HFFc6 (cell line): ENCODE measurements at places on chromosomes 11 and 22.

GRCh38 chr22:49824936-49825335, 2.7 kb downstream of the BRD1 start:
- peak overlapping the region; percentile 94 for H3K27ac ChIP-seq
- H3K27me3 ChIP-seq: peaks cover 3% of the 10 kb centered on the region; the same call in 1 of the 2 replicates
- H3K4me1 ChIP-seq: peaks cover 23% of the 10 kb centered on the region
- H3K4me3 ChIP-seq: peak overlapping the region; percentile 94
- peaks cover 19% of the 10 kb centered on the region for H3K36me3 ChIP-seq

GRCh38 chr11:123261345-123262106, 66.5 kb upstream of the CLMP start:
- DNase-seq: peak; percentile 42
- peak overlapping the region; percentile 78 for H3K4me3 ChIP-seq
- peaks cover 48% of the 10 kb centered on the region for H3K4me1 ChIP-seq
- no peaks in the 10 kb centered on the region; the same call in 1 of the 2 replicates for H3K27me3 ChIP-seq
- peaks cover 12% of the 10 kb centered on the region; the same call in 1 of the 2 replicates for H3K36me3 ChIP-seq

GRCh38 chr22:24093855-24094254, 82.8 kb downstream of the CABIN1 start:
- H3K4me1 ChIP-seq: peaks cover 12% of the 10 kb centered on the region
- no peak for DNase-seq
- no peak overlapping the region for H3K4me3 ChIP-seq
- H3K27ac ChIP-seq: no peak overlapping the region
- peaks cover 1% of the 10 kb centered on the region; the same call in 1 of the 2 replicates for H3K27me3 ChIP-seq

- H3K4me1 ChIP-seq: peaks cover 27% of the 10 kb centered on the region
- no peak overlapping the region for H3K4me3 ChIP-seq
- peak overlapping the region; percentile 62; the same call in 1 of the 2 replicates for H3K27ac ChIP-seq
- H3K27me3 ChIP-seq: peaks cover 6% of the 10 kb centered on the region
- DNase-seq: peak; percentile 11
- H3K36me3 ChIP-seq: no peaks in the 10 kb centered on the region
Measured at GRCh38 chr22:20203552-20204201, 52.8 kb upstream of the CCDC188 start.

- DNase-seq: no peak
- no peak overlapping the region for H3K27ac ChIP-seq
- H3K27me3 ChIP-seq: peaks cover 14% of the 10 kb centered on the region
Measured at GRCh38 chr11:6270584-6271246, 11.1 kb downstream of the CCKBR start.

DNA sequence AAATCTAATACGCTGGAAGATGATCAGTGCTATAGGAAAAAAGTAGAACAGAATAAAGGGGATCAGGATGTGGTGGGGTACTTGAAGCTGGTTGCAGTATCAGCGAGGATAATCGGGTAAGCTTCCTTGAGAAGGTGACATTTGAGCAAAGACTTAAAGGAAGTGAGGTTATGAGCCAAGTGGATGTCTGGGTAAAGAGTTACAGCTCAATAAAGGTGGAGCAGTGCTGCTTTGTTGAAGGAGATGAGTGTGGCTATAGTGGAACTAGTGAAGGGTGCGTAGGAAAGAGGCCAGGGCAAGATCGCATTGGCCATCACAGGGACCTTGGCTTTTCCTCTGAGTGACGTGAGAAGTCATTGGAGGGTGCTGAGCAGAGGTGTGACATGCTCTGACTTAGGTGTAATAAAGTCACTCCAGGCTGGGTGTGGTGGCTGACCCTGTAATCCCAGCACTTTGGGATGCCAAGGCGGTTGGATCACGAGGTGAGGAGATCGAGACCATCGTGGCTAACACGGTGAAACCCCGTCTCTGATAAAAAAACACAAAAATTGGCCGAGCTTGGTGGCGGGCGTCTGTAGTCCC, 2.3 kb upstream of the SYVN1 start:
- DNase-seq: no peak
- peaks cover 6% of the 10 kb centered on the region for H3K27me3 ChIP-seq
- peaks cover 12% of the 10 kb centered on the region; the same call in 1 of the 2 replicates for H3K36me3 ChIP-seq
- no peak overlapping the region for H3K27ac ChIP-seq
- no peak overlapping the region for H3K4me3 ChIP-seq

GRCh38 chr11:95279921-95280868, 49.2 kb upstream of the SESN3 start:
- no peaks in the 10 kb centered on the region for H3K27me3 ChIP-seq
- H3K36me3 ChIP-seq: no peaks in the 10 kb centered on the region
- H3K4me1 ChIP-seq: no peaks in the 10 kb centered on the region
- H3K4me3 ChIP-seq: no peak overlapping the region
- no peak for DNase-seq
- H3K27ac ChIP-seq: no peak overlapping the region

- DNase-seq: no peak
- H3K27me3 ChIP-seq: no peaks in the 10 kb centered on the region
- H3K36me3 ChIP-seq: no peaks in the 10 kb centered on the region
- H3K4me3 ChIP-seq: no peak overlapping the region
Measured at GRCh38 chr11:24391167-24391566, 105.7 kb upstream of the LUZP2 start.

DNA sequence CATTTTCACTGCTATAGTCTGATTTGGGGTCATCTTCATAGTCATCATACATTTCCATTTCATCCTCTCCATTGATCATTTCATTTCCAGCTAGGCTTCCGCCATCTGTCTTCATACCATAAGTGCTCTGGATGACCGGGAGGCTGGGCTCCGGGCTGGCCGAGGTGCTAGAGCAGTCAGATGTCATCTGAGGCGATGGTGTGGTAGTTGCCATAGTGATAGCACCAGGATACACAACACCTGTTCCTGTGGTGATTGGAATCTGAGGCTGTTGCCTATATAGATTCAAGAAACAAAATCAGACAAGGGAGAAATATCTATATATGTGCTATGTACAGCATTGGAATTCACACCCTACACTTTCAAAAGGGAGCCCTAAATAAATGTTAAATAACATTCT, 383.5 kb downstream of the SOX6 start:
- H3K36me3 ChIP-seq: no peaks in the 10 kb centered on the region
- H3K4me3 ChIP-seq: no peak overlapping the region
- peaks cover 33% of the 10 kb centered on the region for H3K4me1 ChIP-seq
- H3K27me3 ChIP-seq: no peaks in the 10 kb centered on the region; the same call in 1 of the 2 replicates
- no peak for DNase-seq
- H3K27ac ChIP-seq: no peak overlapping the region

- H3K27ac ChIP-seq: no peak overlapping the region
- no peak for DNase-seq
- peaks cover 6% of the 10 kb centered on the region for H3K36me3 ChIP-seq
- no peak overlapping the region for H3K4me3 ChIP-seq
- no peaks in the 10 kb centered on the region for H3K27me3 ChIP-seq
Measured at GRCh38 chr22:40593460-40594273, 42.9 kb downstream of the MRTFA start.

- 0 out of 2 replicates have a peak overlapping the region, but pooled peaks have one; percentile 18 for H3K4me3 ChIP-seq
- H3K4me1 ChIP-seq: no peaks in the 10 kb centered on the region
- no peaks in the 10 kb centered on the region for H3K36me3 ChIP-seq
- no peak overlapping the region for H3K27ac ChIP-seq
- DNase-seq: peak; percentile 7
- H3K27me3 ChIP-seq: peaks cover 53% of the 10 kb centered on the region
Measured at GRCh38 chr11:111299101-111300026, 1.0 kb downstream of the POU2AF3 start.

DNA sequence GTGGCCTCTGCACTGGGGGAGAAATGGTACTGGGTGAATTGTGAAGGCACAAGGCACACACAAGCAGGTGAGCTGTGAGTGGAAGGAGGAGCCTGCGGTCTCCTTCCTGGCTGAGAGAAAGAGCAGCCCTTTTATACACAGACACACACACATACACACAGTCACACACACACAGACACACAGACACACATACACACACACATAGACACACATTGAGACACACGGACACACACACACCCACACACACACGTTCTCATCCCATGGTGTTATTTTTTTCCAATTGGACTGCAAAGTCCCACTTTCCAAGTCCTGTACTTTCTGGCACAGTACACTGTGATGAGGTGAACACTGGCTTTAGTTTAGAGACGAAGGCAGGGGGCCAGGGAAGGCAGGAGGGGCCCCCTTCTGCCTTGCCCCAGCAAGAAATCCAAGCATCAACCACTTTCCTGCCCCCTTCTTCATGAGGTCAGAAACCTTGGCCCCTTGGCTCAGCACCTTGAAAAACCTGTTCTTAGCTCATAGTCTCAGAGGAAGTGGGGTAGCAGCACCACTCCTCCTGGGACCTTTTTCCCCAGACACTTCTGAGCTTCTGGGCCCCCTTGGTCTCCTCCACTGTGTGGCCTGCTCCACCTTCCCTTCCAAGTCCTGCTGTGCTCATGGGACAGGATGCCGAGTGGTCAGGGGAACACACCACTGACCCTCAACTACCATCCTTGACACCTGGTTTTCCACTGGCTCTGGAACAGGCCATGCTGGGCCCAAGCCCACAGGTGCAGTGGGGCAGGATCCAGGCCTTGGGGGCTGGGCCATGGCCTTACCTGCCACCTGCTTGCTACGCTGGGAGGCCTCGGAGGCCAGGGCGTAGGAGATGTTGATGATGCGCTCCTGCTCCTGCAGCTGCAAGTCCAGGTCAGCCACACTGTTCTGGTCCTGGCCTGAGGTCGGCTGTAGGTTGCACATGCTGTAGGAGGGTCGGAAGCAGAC, 43.8 kb downstream of the C11orf58 start:
- DNase-seq: no peak
- no peak overlapping the region for H3K4me3 ChIP-seq
- H3K27ac ChIP-seq: no peak overlapping the region
- no peaks in the 10 kb centered on the region for H3K36me3 ChIP-seq
- peaks cover 2% of the 10 kb centered on the region for H3K27me3 ChIP-seq

DNA sequence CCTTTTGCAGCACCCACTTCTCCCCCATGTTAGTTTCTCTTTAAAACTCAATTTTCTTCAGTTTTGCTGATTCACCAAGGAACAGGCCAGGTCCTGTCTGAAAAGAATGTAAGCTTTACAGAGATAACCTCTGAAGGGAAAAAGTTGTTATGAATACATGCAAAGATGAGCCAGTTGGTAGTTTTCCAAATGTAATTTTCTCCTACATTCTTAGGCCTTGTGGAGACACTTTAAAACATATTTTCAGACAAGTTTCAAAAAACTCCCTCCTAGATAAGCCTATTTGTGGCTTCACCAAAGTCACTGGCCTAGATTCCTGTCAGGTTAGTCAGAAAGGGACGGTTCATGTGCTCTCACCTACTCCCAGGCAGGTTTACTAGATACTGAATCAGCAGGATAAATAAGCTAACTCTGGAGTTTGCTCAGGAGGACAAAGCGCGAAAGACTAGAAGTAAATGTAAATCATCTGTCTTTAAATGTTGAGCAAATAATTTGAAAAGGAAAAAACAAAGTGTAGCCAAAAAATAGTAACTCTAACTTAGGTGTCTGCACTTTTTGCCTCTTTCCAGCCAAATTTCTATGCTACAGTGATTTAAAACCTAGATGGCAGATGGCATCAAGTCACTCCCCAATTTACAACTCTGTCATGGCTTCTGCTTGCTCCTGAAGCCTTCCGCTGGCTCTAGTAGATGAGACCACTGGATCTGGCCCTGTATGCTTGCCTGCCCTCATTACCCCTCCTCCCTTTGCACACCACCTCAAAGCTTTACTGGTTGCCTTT, 4.9 kb upstream of the ATP6V1E1 start:
- H3K27ac ChIP-seq: peak overlapping the region; percentile 95
- peaks cover 41% of the 10 kb centered on the region for H3K4me1 ChIP-seq
- peaks cover 1% of the 10 kb centered on the region; the same call in 1 of the 2 replicates for H3K36me3 ChIP-seq
- peak overlapping the region; percentile 72 for H3K4me3 ChIP-seq

- H3K27me3 ChIP-seq: peaks cover 3% of the 10 kb centered on the region
- H3K27ac ChIP-seq: peak overlapping the region; percentile 70
- peak overlapping the region; percentile 75 for H3K4me3 ChIP-seq
- H3K36me3 ChIP-seq: peaks cover 15% of the 10 kb centered on the region
Measured at GRCh38 chr22:28141614-28142013, 222.6 kb upstream of the PITPNB start.

GRCh38 chr22:41367039-41367679, 14.6 kb upstream of the TEF start:
- peak overlapping the region; percentile 74 for H3K4me3 ChIP-seq
- H3K27me3 ChIP-seq: peaks cover 4% of the 10 kb centered on the region
- peak; percentile 82 for DNase-seq

- H3K4me1 ChIP-seq: peaks cover 15% of the 10 kb centered on the region
- H3K4me3 ChIP-seq: no peak overlapping the region
- H3K27me3 ChIP-seq: peaks cover 2% of the 10 kb centered on the region
- DNase-seq: no peak
- no peaks in the 10 kb centered on the region for H3K36me3 ChIP-seq
- no peak overlapping the region for H3K27ac ChIP-seq
Measured at GRCh38 chr11:128324531-128325141, 262.7 kb downstream of the ETS1 start.

DNA sequence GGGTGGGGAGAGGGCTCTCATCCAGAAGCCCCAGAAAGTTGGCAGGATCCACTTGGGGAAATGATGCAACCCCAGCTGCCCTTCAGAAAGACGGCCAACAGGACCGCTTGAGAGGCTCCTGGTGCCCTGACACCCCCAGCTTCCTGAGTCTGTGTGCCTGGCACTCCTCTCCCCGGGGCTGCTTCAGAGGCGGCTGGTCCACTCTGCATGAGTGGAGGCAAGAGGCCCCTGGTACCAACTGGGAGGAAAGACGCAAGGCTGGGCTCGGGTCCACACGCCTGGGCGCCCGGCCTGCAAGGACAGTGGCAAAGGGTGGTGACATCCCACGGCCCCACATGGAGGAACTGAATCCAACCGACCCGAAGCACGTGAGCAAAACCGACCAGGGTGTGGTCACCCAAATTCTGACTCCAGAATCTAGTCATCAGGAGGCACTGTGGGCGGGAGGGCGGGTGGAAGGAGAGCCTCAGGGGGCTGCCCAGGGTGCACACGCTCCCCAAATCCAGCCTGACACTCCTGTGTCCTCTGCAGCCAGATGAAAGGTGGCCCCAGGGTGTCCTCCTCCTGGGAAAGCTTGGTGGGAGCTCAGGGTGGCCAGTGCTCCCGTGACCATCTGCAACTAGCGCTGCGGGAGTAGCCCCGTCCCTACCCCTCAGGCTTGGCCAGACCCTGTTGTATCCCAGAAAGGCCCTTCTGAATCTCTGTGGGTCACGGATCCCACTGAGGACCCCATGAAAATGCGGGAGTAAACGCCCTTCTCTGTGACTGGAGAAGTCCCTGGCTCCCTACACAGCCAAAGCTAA, 3.7 kb downstream of the RNH1 start:
- peak overlapping the region; percentile 80 for H3K27ac ChIP-seq
- peaks cover 5% of the 10 kb centered on the region for H3K36me3 ChIP-seq
- H3K27me3 ChIP-seq: peaks cover 13% of the 10 kb centered on the region
- peaks cover 30% of the 10 kb centered on the region for H3K4me1 ChIP-seq
- no peak for DNase-seq

GRCh38 chr11:93905384-93905783, 55.0 kb upstream of the VSTM5 start:
- H3K27me3 ChIP-seq: peaks cover 2% of the 10 kb centered on the region; the same call in 1 of the 2 replicates
- H3K4me3 ChIP-seq: no peak overlapping the region
- peaks cover 60% of the 10 kb centered on the region for H3K4me1 ChIP-seq

- peaks cover 24% of the 10 kb centered on the region for H3K36me3 ChIP-seq
- DNase-seq: no peak
- H3K27me3 ChIP-seq: peaks cover 1% of the 10 kb centered on the region
- peaks cover 32% of the 10 kb centered on the region for H3K4me1 ChIP-seq
- no peak overlapping the region for H3K4me3 ChIP-seq
- no peak overlapping the region for H3K27ac ChIP-seq
Measured at GRCh38 chr22:31652911-31653684, 8.9 kb downstream of the PISD start.
